Germinal center (tissue), 1 donor: ENCODE measurements at places on chromosomes 4 and X.

DNA sequence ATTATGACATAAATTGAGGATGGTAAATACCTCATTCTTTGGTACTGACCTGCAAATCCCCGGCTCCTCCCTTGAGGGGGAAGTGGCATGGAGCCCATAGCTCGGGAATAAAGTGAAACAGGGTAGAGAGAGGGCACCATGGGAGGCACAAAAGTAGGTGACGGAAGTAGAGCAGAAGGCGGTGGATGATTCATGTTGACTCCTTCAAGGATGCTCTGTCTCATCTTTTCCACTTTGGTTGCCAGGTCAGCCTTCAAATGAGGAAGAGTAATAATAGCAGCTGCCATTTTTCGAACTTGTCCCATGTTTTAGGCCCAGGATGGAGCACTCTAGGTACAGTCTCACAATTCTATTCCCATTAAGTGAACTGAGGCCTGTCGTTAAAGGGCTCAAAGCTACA, 41.4 kb upstream of the PHF8 start:
- DNase-seq = no peak

DNA sequence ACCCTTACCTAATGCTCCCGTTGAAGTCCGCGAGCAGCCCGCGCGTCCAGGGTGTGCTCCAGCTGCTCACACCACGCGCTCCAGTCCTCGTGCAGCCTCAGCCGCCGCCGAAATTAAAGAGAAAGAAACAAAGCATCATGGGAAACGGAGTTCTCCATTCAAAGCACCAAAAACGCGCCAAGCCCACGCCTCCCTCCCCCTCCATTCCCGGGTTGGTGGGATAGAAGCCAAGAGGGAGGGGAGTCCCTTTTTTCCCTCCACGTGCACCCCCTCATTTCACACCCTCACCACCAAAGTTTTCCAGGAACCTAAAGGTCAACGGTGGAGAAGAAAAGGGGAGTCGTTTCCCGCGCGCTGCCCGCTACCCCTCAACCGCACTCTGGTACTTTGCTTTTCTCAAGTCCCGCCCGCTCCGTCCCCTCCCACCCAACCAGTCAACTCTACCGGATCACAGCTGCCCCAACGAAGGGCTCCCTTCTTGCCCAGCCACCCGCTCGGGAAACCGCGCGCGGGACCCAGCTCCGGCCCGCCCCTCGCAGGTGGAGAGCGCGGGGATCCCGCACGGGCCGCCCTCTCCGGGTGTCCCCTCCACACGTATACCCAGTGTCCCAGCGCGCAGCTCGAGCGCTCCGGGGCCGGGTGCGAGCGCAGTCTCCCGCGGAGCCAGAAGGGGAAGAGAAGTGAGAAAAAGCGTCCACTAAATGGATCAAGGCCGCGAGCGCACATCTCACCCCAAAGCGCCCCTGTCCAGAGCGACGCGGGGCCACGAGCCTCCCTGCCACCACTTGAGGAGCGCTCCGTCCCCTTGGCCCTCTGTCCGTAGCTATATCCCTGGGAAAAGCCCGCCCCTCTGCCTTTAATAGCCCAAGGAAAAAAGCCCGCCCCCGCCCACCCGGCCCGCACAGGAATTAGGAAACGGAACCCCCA, 65.1 kb upstream of the CCDC160 start:
- DNase-seq = peak; percentile 5

- no peak for DNase-seq
Measured at GRCh38 chr4:185965426-185966384, 103.3 kb upstream of the TLR3 start.

DNA sequence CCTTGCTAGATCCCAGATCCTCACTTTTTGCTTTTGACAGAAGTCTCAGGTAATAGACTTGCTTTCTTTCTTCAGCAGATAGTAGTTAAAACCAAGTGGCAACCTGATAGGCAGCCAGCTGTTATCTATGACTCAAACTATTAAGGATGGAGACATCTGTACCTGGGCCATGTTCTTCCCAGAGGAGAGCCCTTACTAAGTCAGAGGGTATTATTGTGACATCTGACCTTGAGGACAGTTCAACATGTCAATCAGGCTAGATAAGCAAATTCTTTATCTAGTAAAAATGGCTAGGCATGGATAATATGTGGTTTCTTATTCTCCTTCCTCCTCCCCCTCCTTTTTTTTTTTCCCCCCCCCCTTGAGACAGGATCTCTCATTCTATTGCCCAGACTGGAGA, 39.2 kb downstream of the TRIM2 start:
- no peak for DNase-seq

- DNase-seq = no peak
Measured at GRCh38 chr4:152156442-152156841, 379.4 kb downstream of the FBXW7 start.

GRCh38 chr4:103892586-103892985, 172.8 kb upstream of the TACR3 start:
- DNase-seq = no peak

DNA sequence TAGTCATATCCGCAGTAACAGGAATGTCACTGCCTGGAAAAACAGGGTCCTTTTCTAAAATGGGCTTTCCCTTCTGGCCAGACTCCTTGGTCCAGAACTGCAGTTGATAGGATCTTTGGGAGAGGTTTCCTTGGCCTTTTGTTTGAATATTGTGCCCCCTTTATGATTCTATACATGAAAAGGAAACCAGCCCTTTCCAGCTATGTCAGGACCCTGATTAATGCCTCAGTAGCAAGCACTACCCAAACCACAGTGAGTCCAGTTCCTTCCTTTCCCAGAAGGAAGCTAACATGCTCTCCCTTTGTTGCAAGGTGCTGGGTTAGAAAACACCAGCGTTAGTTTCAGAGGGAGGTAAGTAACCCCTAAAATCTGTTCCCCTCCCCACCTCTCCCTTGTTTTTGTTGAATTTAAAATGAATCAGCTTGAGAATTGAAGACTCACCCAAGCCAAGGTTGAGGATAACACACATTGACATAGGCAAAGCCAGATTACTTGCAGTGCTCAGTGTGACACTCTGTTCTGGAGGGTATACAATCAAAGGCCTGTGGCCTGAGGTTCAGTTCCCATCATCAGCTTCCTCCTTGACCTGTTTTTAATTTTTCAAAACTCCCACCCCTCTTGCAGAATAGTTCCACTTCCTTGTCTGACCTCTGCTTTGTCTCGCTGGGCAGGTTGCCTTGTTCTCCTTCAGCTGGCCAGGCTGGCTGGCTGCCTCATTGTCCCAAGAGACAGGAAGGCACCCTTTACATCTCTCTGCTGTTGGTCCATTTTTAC, 87.6 kb upstream of the PLAC1 start:
- DNase-seq = no peak

GRCh38 chr4:60847614-60848013, 352.5 kb upstream of the ADGRL3 start:
- DNase-seq = no peak

GRCh38 chr4:101065935-101066485, 281.3 kb downstream of the PPP3CA start:
- DNase-seq = no peak

DNA sequence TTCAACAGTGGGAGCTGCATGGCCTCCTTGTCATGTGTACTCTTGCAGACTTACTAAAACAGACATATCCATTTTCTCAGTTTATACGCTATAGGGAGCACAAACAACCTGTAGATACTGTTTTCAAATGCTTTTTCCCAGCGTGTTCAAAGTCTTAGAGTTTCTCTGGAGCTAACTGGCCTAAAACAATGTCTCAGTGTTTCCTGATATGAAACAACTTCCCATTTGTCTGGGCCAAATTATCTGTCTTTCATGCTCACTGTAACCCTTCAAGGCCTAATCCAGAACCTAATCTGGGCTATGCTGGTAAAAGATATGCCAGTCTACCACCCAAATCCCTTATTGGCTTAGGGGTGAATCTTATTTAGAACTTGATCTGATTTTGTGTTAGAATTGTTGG, 38.8 kb downstream of the RAB40A start:
- no peak for DNase-seq

GRCh38 chrX:151982222-151982621, 7.7 kb upstream of the GABRE start:
- DNase-seq = no peak

DNA sequence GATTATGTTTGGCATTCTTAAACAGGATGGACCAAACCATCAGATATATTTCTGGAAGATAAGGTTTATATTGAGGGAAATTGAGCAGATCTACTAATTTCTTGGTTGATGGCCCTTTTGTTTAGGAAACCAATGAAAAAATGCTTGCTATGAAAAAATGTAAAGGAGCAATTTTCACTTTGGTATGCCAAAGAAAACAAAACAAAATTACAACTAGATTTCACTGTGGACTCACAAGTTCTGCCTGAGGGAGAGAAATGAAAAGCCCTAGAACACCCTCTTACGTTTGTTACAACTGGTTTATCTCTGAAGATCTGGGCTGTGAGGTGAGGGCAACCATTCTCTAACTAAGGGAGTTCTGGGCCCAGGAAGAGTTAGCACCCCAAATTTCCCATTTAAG, 122.5 kb upstream of the IL15 start:
- DNase-seq = no peak

- DNase-seq = no peak
Measured at GRCh38 chr4:184268584-184269160, 51.0 kb upstream of the ENPP6 start.

- peak; percentile 17 for DNase-seq
Measured at GRCh38 chr4:68175562-68176155, 46.0 kb upstream of the TMPRSS11F start.

- DNase-seq = no peak
Measured at GRCh38 chr4:68651932-68652331, 18.5 kb downstream of the UGT2B15 start.

GRCh38 chrX:45843518-45843917, 642.8 kb upstream of the DIPK2B start:
- no peak for DNase-seq

GRCh38 chr4:3254302-3255131, 5.6 kb downstream of the MSANTD1 start:
- DNase-seq = no peak

DNA sequence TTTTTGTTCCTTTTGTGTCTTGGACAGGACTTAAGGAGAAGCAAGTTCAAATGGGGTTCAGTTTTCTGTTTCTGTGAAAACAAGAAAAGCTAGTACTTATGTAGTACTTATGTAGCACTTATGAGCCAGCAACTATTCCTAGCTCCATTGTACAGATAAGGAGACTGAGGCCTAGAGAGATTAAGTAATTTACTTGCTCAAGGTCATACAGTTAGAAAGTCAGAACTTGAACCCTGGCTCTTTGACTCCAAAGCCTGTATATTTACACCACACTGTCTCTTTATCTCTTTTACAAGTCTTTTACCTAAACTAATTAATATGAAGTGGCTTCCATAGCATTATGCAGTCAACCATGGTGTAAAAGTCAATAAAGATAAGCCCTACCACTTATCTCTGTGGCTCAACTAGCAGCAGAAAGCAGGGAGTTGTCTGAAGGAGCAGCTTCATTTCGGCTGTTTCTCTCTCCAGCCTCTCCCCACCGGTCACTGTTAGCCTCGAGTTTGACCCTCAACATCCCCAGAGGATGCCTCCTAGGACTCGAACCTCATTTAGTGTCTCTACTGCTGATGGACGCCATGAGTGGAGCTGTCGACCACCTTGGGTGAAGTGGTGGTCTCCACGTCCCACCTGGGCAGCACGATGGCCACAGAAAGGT, 209.9 kb downstream of the SHROOM3 start:
- no peak for DNase-seq

GRCh38 chr4:40827758-40828157, 78.0 kb downstream of the NSUN7 start:
- no peak for DNase-seq

DNA sequence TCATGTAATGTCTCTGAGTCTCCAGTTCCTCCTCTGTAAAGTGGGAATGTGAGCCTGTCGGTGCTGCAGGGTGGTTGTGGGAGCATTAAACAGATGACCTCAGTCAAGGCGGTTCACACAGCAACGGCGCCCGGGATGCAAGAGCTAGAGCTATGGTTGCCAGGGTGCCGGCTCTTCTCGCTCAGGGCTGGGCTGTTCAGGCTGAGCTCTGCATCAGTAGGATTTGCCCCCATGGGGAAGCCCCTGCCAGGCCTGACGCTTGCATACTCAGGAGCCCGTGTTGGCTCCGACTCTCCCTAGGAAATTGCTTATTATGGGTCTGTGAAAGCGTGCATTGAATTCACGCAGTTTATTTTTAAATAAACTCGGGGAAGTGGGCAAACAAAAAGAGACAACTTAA, 67.3 kb downstream of the PSAPL1 start:
- DNase-seq = no peak

GRCh38 chr4:104868958-104869357, 277.7 kb upstream of the TET2 start:
- no peak for DNase-seq

- DNase-seq = no peak
Measured at GRCh38 chrX:72027914-72028307, 103.8 kb downstream of the RTL5 start.

- no peak for DNase-seq
Measured at GRCh38 chr4:26372076-26372475, 51.3 kb downstream of the RBPJ start.

DNA sequence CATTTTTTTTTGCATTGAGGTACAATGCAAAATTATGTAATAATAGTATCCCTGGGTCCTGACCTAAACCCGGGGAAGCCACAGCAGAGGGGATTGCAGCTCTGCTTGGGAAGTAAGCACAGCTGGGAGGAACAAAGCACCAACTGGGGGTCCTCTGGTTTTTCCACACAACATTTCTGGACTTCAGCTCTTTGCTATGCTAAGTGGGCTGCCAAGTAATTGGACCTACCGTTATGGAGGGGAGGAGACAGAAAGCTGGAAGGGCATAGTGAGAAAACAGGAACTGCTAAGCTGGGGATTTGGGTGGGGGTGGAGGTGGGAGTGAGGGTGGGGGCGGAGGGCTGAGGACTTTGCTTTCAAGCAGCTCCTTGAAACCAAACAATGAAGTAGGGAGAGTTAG, 183.3 kb downstream of the ZIC3 start:
- DNase-seq = no peak

DNA sequence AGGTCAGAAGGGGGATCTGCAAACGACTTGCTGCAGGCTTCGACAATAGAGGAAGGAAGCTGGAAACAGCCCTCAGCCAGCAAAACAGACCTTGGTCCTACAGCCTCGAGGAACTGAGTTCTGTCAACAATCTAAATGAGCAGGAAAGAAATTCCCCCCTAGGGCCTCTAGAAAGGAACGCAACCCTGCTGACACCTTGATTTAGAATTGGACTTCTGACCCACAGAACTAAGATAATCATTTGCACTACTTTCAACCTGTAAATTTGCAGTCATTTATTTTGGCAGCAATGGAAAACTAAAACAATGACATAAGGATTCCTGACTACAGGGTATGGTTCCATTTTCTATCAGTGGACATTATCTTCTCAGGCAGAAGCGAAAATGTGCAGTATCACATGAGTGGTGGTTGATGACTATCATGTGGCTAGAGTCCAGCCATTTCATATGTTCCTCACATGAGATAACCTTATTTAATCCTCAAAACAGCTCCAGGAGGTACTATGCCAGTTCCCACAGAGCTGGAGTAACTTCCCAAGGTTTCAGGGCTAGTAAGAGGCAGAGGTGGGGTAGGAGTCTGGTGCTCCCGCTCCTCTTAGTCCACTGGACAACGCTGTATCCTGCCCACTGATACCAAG, 61.6 kb downstream of the SAT1 start:
- DNase-seq = no peak
